Cortex of kidney (tissue), 1 donor: ENCODE measurements at places on chromosomes 12 and 14.

- no peak for DNase-seq
Measured at GRCh38 chr14:103301512-103302354, 32.3 kb upstream of the EIF5 start.

- no peak for DNase-seq
Measured at GRCh38 chr12:16136219-16136988, 141.1 kb downstream of the SLC15A5 start.

DNA sequence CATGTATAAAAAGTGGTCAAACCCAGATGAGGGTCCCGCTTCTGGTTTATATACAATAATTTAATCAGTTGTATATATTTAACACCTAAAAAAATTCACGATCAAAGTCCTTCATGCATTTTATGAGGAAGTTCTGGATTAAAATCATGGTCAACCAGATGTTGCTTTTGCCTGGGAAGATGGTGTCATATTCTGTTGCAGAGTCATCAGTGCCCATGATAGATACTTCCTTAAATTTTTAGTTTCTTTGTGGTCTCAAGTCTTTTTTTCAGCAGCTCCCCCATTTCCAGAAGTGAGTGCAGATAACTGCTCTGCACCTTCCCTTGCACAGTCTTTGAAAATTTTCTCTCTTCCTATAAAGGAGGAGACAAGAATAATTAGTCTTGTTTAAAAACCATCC is 16.1 kb downstream of the ERP29 start:
- DNase-seq, result no peak

GRCh38 chr12:95185072-95185471 is 32.2 kb downstream of the FGD6 start:
- no peak for DNase-seq

GRCh38 chr12:54749191-54749818 is 101.1 kb upstream of the DCD start:
- DNase-seq, result no peak

DNA sequence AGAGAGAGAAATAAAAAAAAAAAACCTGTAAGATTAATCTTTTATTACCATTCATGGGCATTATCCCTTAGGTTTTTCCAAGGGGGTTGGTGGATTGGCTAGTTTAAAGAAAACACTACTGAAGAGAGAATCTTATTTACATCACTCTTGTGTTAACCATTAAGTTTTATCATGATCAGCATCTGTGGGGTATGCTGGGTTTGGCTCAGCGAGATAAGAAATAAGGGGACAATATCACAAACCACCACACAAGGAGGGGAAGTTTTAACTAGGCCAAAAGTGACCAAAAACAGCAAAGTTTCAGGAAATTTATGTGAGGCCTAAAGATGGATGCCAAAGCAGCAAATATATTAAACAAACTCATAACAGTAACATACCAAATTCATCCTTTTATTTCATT is 548.6 kb downstream of the SLC16A7 start:
- DNase-seq, result no peak

DNA sequence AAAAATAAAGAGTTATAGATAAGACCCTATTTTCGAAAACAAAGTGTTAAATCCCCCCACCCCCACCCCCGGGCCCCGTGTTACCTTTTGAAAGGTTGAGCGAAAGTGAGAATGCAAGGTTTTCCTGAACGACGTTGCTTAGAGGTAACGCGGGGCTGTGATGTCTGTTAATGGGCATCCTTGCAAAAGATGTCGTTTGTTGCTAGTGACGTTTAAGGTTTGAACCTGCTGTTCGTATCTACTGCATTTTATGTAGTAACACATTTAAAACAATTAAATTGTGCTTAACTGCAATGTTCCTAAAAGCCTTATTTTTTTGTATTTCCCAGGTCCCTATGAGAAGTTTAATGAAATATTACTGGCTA is 1.2 kb downstream of the CPSF6 start:
- DNase-seq, result no peak

GRCh38 chr12:114743289-114743688 is 59.3 kb upstream of the TBX3 start:
- no peak for DNase-seq

DNA sequence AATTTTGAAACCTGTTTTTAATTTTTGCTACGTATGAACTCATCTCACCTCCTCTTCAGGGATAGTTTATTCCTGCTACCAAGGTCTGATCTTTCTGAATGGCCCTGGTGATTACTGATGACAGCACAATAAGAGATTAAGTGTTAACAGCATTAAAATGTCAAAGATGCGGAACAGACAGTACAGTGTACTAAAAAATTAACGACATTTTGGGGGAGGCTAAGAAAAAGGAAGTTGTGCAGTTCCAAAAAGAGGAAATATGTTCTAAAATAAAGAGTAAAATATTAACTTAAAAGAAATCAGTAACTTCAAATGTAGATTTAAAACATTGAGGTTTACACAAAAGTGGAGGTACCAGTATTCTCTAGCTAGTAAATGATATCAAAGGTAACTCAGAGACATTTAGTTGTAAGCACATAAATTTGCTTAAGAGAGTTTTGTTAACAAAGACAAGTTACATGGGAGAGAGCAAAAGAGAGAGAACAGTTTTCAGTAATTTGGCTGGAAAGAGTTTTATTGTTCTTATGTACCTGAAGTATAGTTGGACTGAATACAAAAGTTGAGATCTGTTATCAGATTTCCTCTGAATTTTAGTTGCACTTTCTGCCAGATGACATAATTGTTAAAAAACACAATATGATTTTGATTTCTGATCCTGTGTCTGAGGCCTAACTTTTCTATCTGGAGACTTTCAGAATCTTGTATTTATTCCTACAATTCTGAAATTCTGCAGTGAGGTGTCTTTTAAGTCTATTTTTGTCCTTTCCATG is 4.2 kb upstream of the CLECL1 start:
- DNase-seq, result no peak

GRCh38 chr12:16218234-16218633 is 59.3 kb downstream of the SLC15A5 start:
- no peak for DNase-seq

DNA sequence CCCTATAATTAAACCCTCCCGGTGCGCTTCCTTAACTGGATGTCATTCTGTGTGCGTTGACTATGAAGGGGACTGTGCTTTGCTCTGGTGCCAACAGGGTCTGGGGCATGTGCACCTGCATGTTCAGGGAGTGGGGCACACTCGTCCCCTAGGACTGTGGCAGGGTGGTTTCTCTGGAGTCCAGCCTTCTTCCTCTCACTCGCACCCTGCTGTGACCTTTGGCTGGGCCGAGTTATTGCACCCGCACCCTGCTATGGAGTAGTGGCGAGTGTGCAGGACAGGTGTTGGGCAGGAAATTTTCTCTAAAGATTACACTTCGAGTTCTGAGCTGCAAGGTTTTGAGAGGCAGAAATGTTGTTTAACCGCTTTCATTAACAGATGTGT is 138.9 kb downstream of the PLXNC1 start:
- no peak for DNase-seq

DNA sequence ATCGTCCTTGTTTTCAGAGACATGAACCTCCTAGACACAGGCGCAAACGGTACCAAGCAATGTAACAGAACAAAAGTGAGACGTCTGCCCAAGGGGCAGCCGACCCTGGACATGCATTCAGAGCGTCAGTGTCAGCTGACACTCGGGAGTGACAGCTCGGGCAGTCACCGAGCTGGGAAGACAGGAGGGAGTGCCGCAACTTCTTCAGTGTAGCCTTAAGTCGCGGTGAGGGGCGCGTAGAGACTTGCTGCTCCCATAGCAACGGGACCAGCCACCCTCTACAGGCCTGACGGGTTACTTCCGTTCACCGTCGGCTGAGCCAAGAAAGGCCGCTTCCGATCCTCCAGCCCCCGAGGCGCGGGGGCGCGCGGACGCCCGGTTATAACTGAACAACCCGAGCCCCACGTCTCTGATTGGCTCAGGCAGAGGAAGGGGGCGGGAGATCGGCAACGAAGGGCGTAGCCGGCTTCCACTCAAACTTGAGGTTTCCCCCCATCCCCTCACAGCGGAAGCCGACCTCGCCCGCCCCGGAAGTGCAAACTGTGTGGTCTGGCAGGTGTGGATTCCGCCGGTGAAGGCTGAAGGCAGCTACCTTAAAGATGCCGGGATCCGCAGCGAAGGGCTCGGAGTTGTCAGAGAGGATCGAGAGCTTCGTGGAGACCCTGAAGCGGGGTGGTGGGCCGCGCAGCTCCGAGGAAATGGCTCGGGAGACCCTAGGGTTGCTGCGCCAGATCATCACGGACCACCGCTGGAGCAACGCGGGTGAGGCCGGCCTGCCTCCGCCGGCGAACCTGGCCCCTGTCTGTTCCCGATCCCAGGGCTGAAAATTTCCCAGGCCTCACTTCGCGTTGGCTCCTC is at the start of gene EIF2B2:
Gene EIF2B2 (plus strand): TSS at position 530 of the 858 bp plus-strand sequence. CDS start 70 bp downstream, at position 600.
- peak; percentile 48 for DNase-seq

DNA sequence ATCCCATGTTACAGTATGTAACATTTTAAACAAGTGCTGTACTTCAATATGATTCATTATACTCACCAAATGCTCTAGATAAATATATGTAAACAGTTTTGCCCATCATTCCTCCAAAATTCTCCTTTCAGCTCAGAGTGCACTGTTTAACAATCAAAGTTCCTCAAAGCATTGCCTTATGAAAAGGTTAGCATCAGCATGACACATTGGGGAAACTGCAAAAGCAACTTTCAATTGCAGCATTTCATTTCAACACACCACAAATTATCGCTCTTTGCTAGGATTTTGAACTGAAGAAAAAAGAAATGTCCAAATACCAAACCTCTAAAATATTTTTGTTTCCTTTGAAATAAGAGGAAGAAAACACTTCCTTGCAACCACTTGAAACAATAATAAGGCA is 413.2 kb downstream of the FLRT2 start:
- no peak for DNase-seq

DNA sequence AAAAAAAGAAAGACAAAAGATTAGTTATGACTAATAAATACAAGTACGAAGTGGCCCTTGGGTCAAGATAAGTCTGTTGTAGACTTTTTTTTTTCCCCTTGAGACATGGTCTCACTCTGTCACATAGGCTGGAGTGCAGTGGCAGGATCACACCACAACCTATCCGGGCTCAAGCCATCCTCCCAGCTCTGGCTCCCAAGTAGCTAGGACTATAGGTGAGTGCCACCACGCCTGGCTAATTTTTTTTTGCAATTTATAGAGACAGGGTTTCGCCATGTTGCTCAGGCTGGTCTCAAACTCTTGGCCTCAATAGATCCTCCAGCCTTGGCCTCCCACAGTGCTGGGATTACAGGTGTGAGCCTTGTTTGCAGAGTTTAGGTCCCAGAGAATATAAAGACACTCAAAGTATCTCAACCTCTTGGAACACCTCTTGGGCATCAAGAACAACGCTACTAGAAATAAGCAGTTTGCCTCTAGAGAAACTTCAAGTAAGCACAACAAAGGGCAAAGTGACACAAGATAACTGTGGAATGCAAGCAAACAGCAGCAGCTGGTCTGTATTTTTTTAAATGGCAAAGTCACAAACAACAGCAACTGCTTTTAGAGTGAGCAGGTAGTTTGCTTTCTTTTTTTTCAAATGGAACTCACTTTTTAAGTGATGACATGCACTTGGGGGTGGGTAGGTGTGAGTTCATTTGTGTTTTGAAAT is 3.9 kb upstream of the MDM2 start:
- no peak for DNase-seq

- no peak for DNase-seq
Measured at GRCh38 chr12:51689983-51690382, 99.0 kb downstream of the SCN8A start.

DNA sequence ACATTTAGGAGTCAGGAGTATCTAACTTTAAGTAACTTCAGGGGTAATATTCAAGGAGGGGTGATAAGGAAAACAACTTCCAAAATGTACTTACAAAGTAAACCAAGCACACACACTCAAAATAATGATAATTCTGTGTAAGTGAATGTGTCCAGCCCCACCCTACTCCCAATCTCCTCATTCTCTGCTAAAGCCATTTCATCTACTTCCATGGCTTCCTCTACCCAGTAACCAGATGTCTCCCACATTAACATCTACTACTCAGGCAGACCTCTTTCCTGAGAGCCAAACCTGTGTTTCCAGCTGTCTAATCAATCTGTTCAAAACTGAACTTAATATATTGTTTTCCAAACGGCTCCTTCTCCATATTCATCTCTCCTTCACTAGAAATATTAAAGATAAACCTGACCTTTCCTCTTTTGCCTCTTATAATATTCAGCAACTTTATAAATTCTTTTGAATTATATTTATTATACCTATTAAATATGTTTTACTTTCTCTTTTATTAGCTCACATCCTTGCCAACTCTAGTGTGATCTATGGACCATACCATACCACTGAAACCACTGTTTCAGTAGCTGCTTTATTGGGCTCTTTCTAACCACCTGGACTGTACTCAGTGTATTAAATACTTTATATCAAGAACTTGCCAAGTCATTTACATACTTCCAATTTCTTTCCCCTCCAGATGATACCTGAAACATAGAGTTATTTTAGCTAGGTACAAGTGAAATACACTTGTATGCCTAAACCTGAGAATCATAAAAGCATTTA is 170.7 kb downstream of the PPFIA2 start:
- no peak for DNase-seq

- no peak for DNase-seq
Measured at GRCh38 chr12:101945369-101946232, 68.2 kb downstream of the DRAM1 start.

- DNase-seq, result no peak
Measured at GRCh38 chr12:93844164-93844784, 167.1 kb downstream of the CRADD start.

DNA sequence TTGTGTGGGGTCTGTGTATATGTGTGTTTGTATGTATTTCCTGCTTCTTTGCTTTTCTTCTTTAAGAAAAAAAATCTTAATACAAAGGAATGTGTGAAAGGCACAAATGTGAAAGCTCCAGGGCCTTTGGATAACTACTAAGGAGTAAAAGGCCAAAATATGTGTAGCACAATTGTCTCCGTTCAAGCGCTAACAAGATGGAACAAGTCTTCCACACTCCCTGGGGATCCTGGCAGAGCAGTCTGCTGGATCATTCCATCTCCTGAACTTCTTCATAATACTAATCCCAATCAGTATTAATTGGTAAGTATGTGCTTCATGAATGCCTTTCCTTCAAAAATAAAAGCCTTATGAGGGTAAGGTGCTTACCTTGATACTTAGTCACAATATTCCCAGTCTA is 462.5 kb upstream of the TBX3 start:
- DNase-seq, result no peak

- DNase-seq, result no peak
Measured at GRCh38 chr12:8157484-8158198, 826 bp downstream of the ZNF705A start.

DNA sequence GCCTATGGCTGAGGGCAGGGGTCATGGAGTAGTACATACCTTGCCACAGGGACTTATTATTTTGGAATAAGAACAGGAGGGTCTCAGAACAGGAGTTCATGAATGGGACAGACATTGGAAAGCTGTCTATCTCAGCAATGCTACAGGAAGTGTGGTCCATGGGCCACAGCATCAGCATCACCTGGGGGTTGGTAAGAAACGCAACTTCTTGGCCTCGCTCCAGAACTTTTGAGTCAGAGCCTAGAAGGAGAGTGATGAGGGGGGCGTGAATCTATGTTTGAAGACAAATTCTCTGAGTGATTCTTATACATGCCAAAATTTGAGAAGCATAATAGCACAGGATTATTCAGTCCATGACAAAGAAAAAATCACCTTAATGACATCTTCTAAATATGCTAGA is 156.6 kb downstream of the RPAP3 start:
- no peak for DNase-seq

- no peak for DNase-seq
Measured at GRCh38 chr14:103247169-103247606, 86.8 kb upstream of the EIF5 start.
